ENCODE measurements at places on chromosomes 7 and 10.

DNA sequence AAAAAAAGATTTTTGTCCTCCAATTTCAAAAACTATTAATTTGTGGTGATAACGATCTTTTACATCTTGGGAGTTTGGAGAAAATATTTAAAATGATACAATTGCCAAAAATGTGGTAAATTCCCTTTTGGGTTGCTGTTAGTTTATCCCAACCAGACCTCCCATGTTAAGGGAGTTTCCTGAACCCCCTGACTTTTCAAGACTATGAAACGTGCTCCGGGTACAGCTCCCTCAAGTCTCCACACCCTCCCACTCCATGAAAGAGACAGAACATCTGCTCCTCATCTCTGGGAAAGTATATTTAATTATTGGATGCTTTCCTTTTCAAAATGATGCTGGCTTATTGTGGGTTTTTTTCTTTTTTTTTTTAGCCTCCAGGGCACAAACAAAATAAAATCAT, 534.6 kb upstream of the NRP1 start:
- DNase-seq: no peak

DNA sequence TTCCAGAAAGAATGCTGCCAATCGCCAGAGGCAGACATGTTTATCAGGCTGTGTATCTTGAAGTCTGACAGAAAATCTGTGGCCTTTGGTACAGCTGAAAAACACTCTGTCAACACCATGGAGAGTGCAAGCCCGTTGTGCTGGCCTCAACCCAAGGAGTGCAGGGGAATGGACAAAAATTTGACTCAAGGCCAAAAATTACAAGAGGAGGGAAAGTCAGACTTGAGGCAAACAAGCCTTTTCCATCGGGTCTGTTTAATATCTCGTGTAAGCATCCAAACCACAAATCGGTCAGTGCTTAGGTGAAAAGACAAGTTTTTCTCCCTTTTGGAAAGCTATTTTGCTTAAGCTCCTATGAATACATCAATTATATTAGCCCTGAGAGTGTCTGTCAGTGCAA, 305.3 kb upstream of the NFE2L3 start:
- DNase-seq: no peak

DNA sequence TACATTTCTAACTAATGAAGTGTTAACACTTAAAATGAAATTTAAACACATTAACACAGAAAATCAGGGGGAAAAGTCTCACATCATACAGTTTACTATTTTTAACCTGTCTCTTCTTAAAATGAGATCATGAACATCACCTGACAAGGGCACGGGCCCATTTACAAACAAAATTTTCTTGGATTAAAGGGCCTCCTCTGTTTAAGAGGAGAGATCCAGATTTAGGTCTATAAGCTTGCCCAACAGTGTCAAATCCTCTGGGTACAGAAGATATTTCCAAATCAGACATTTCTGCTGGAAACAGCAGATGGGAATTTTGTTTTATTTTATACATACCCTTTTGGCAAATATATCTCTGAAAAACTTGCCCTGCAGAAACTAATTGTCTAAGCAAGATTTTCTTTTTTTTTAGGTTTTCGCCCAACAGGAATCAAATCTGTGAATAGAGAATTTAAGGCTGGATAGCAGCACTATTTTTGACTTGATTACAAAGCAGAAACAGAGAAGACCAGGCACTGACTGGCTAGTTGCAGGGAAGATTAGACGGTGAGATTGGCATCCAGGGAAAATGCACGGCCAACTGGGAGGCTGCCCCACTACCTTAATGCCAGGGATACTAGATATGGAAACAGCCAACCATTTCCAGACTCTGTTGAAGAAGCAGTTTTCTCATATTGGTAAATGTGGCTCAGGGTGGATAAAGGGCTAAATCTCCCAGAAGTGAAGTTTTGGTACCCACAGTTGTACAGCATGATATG, 173.4 kb downstream of the LRRN3 start:
- DNase-seq: no peak

- no peak for DNase-seq
Measured at GRCh38 chr10:58350619-58351323, 16.0 kb downstream of the UBE2D1 start.

DNA sequence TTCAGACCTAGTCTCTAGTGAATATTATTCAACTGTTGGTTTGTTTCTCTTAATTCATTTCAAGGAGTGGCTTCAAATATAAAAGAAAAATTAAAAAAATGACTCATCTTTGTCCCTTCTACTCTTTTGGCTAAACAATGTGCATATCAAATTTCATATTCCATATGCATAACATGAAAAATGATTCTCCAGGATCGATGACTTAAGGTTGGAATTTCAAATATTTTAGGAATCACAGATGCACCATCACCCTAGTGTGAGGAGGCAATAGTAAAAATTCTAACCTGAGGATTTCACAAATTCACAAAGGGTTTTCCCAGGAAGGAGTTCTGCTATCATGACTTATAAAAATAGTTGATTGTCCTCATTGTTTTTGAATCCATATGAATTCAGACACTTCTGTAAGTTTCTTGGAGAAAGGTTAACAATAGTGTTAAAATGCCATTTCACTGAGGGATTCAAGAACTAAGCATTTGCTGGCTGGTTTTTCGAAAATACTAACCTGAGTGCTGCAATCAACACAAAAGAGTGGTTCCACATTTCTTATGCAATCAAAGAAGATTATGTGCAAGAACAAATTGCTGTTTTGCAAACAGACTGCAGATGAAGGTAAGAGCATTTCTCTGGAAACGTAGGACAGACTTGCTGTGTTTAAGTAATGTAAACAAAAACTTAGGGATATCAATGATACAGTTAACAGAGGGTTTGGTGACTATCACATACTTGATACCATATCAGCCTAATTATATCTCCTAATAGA, 547.5 kb upstream of the LRRTM3 start:
- DNase-seq: no peak

- peak; percentile 70 for DNase-seq
Measured at GRCh38 chr7:8436965-8437364, 3.6 kb downstream of the NXPH1 start.

GRCh38 chr7:91164506-91164905, 99.7 kb upstream of the FZD1 start:
- DNase-seq: no peak

GRCh38 chr7:130329681-130330080, 14.9 kb upstream of the CPA5 start:
- no peak for DNase-seq

GRCh38 chr7:121046893-121047468, 58.5 kb downstream of the CPED1 start:
- no peak for DNase-seq

- DNase-seq: no peak
Measured at GRCh38 chr7:42693722-42694121, 218.1 kb downstream of the C7orf25 start.

- peak; percentile 29 for DNase-seq
Measured at GRCh38 chr7:149248777-149249176, 9.3 kb downstream of the ZNF212 start.

- no peak for DNase-seq
Measured at GRCh38 chr7:34612661-34613060, 45.4 kb upstream of the NPSR1 start.

GRCh38 chr7:24971333-24972165, 8.4 kb downstream of the OSBPL3 start:
- peak; percentile 15 for DNase-seq

- DNase-seq: no peak
Measured at GRCh38 chr7:85775431-85775830, 588.6 kb upstream of the SEMA3D start.

- DNase-seq: no peak
Measured at GRCh38 chr7:72504061-72504706, 92.0 kb upstream of the CALN1 start.

DNA sequence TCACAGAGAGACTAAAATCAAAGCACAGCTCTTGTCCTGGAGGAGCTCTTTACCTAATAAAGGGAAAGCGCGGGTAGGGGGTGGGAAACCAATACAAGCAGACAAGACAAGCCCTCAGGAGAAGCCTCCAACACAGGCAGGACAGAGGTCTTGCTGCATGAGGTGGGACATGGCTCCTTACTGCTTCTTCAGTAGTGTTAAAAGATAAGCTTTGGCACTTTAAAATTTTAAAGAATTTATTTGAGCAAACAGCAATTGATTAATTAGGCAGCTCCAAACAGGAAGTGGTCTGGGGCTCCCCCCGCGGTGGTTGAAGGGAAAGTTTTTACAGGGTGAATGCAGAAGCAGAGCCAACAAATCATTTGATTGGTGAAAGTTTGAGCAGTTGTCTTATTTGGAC, 50.3 kb upstream of the MACC1 start:
- no peak for DNase-seq

DNA sequence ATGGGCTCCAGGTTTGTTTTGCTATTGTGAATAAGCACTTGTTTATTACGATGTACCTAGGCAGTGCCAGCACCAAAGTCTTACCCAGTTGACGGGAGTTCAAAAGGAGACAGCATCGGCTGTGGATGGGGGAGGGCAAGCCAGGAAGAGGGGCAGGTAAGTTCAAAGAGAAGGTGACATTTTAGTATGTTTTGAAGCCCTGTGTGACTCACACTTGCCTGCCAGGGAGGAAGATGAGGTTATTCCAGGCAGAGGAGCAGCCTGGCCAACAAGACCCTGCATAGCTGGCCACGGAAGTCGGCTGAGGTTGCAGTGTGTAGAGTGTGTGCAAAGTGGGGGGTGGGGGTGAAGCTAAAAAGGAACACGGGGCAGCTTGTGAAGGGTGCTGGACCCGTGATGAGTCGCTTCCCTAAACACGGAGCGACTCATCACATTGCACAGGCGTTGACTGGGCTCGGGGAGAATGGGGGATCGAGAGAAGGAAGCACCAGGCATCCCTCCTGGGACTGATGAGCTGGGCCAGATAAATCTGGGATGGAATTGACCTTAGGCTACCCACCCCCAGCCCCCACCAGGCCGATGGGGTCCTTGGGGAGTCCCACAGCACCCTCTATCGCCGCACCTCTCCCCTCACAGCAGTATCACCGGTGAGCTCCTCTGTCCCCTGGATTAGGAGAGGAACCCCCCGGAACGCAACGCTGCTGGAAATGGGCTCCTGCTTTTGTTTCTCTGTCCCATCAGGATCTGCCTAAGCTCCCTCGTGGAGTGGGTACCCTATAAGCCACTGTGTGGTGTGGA, 97.9 kb upstream of the IKZF1 start:
- DNase-seq: peak; percentile 88

DNA sequence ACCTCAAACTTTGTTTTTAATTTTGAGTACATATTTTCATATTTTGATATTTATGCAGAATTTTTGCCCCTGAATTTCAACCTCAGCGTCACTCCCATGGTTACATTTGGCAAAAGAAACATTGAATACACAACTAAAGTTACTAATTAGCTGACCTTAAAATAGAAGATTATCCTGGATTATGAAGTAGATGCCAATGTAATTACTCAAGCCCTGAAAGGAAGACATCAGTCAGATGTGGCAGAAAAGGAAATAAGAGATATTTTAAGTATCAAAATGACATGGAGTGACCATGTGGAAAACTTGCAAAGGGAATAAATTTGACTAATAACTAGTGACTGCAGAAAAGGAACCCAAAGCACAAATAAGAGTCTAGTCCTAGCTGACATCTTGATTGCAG, 701.3 kb upstream of the KCND2 start:
- DNase-seq: no peak

- no peak for DNase-seq
Measured at GRCh38 chr10:100858747-100859483, 53.8 kb upstream of the SLF2 start.

DNA sequence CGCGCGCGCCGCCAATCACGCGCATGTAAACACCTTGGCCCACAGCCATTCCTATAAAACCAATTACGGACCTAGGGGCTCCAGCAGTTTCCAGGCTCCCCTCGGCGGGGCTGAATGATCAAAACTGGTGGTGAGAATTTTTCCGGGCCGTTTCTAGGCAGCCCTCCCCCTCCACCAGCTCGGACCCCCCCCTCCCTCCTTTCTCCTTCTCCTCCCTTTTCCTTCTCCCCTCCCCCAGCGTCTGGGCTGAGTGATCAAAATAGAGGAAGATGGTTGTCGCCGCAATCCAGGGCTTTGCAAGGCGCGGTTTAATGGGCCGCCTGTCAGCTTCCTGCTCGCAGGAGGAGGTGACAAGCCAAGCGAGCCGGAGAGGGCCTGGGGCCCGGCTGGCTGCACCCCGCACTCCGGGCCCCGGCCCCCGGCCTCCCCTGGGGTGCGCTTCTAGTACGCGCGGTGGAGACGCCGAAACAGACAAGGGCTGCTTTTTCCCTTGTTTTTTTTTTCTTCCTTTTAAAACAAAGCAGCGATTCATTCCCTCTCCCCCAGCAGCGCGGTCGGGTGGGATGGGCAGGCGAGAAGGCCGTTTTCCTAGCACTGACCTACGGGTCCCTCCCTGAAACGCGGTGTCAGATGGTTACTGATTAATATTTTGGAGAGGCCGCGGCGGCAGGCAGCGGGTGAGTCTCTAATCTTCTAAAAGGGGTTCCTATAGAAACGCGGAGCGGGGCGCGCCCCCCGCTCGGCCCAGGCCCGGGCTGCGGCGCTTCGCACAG, 528 bp upstream of the TNRC18 start:
- DNase-seq: peak; percentile 67

GRCh38 chr10:86899670-86900276, 57.6 kb downstream of the MMRN2 start:
- DNase-seq: peak; percentile 53

DNA sequence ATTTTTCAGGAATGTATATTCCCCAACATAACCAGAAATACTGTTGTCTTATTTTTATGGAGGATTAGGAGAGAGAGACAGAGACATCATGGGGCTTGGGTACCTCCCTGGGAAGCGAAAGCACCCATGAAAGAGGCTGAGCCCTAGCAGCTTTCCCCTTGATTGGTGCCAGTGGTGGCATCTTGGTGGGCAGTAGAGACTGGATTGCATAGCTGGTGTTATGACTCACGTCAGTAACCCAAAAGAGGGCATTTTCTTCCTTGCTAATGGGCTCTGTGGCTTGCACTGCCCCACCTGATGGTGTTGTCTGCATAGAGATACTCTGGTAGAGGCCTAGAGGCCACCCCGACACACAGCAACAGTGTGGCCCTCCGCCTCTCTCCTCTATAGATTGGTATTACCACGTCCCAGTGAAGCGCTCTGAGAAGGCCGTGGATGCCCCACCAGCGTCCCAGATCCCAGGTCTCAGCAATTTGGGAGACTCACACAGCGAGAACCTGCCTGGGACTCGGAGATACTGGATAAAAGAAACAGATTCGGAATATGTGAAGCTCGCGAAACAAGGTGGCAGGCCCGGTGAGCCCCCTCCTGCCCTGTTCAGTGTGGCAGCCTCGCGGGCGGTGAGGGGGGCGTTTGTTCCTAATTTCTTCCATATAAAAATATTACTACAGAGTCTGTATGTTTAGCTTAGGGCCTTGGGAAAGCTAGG, 5.8 kb downstream of the C7orf57 start:
- no peak for DNase-seq

- DNase-seq: no peak
Measured at GRCh38 chr10:98332623-98333269, 64.8 kb upstream of the LOXL4 start.

- no peak for DNase-seq
Measured at GRCh38 chr7:117581424-117581823, 101.6 kb downstream of the CFTR start.

GRCh38 chr10:43362191-43362839, 9.1 kb upstream of the FXYD4 start:
- DNase-seq: peak; percentile 99
